ENCODE measurements at places on chromosomes 13 and 19.

- DNase-seq = peak; percentile 10
Measured at GRCh38 chr19:36115453-36116343, at the start of gene TBCB. Gene TBCB, plus strand, starts transcription at chr19:36115468. Its CDS starts 93 bp downstream, at chr19:36115561.

DNA sequence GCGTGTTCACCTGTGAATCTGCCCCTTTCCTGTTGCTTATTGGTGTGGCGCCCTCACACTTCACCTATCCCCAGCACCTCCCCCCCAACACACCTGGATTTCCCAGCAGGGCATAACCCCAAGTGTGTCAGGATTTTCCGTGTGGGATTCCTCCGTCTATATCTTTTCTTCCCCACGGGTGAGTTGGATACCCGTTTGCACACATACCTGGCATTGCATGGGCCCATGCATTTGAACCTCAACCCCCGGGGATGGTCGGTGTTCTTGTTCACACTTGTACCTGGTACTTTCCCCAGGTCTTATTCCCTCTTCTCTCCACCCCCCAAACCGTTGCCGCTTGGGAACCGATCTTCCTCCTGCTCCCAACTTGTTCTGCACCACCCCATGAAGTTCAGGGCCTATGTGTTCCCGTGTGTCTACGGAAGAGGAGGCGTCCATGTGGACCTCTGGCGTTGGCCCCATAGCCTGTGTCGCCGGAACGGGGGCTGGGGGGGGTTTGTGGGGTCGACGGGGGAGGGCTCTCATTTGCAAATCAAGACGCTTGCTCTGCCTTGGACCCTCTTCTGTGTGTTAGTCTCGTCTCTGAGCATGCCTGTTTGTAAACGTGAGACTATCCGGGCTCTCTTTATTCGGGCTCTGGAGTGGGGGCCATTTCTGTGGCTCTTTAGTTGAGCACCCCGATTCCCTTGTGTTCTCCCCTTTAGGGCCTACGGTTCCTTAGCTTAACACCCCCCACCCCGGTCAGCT is 1.7 kb downstream of the PRR12 start:
- DNase-seq = no peak

- DNase-seq = no peak
Measured at GRCh38 chr13:33172911-33173310, 112.6 kb downstream of the STARD13 start.

- no peak for DNase-seq
Measured at GRCh38 chr19:15666883-15667282, 6.0 kb upstream of the CYP4F12 start.

DNA sequence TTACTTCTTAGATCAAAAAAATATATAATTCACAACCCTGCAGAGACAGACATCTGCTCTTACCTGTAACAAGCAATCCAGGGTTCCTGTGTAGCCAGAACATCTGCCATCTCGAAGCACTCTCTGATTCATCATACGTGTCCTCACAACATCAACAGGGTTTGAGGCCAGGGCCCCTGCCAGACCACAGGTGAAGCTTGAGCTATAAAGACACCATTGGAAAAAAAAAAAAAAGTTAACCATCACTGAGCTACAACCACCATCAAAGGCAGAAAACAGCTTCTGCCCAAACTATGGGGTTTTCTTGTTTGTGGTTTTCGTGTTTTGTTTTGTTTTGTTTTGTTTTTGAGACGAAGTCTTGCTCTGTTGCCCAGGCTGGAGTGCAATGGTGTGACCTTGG is 19.3 kb downstream of the SLC25A30 start:
- DNase-seq = peak; percentile 44

- DNase-seq = peak; percentile 81
Measured at GRCh38 chr19:3132971-3133792, 2.7 kb upstream of the GNA15 start.

GRCh38 chr13:46679369-46680120 is 117.4 kb downstream of the ESD start:
- peak; percentile 64 for DNase-seq

DNA sequence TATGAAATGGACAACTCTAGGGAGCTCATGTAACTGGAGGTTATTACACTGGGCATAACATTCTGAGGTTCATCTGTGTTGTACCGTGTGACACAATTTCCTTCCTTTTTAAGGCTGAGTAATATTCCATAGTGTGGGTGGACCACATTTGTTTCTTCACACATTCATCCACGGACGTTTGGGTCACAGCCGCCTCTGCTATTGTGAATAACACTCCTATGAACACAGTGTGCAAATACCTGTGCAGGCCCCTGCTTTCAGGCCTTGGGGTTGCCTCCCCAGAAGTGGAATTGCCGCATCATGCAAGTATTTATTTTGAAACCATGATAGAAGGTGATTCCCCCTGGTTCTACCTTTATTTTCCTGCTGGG is 63.4 kb upstream of the MCF2L start:
- no peak for DNase-seq

- no peak for DNase-seq
Measured at GRCh38 chr19:5032101-5032967, 63.4 kb downstream of the KDM4B start.

- DNase-seq = no peak
Measured at GRCh38 chr13:44004878-44005277, 125.2 kb downstream of the LACC1 start.

DNA sequence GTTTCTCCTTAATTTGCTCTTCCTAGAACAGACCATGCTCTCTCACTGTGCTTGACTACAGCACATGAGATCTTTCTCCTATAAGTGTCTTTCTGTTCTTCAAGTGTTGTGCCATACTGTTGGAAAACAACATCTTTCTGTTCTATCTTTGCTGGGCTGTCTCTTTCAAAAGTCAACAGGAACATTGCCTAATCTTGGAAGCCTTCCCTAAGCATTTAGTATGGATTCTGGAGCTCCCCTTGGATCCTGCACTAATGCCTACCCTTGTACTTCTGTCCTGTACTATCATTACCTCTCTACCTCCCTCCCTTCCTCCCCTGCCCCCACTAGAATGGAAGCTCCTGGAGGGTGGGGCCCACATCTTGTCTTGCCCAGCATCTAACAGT is 26.8 kb downstream of the STARD13 start:
- no peak for DNase-seq

GRCh38 chr13:36059321-36059720 is 71.9 kb downstream of the DCLK1 start:
- DNase-seq = no peak

- no peak for DNase-seq
Measured at GRCh38 chr19:50952910-50953309, at the start of gene KLK5. Gene KLK5, minus strand, starts transcription at chr19:50953038. Its CDS starts 381 bp downstream, at chr19:50952657.

- no peak for DNase-seq
Measured at GRCh38 chr13:108594153-108594552, 35.3 kb upstream of the MYO16 start.

- no peak for DNase-seq
Measured at GRCh38 chr19:2604747-2605329, 97.7 kb downstream of the GNG7 start.

DNA sequence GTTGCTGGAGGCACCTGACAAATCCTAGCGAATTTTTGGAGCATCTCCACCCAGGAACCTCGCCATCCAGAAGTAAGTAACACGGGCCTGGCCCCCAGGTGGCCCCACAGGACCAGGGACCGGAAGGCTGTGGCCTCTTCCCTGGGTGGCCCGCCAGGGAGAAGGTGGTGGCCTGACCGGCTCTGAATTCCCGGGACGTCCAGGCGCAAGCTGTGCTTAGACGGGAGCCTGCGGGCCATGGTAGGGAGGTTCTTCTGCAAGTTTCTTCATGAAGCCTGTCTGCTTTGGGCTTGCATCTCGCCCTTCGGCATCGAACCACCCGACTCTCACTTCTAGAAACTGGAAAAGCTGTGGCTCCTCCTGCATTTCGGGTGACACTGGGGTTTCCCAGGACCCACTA is 47.4 kb downstream of the KDM4B start:
- no peak for DNase-seq

DNA sequence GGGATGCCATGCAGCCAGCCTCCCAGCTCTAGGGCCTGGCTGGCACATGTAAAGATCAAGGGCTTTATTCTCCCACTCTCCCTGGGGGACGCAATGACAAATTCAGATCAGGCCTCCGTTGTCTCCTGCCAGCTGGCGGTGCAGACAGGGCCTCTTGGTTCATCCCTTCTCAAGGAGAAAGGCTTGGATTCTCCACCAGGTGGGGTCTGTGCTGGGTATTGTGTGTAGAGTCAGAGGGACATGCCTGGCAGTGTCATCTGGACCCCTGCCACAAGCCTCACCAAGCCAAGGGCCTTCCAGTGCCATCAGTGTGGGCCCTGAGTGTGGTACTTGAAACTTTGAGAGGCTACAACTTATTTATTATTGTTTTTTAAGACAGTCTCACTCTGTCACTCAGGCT is 8.4 kb upstream of the PTPRS start:
- no peak for DNase-seq

DNA sequence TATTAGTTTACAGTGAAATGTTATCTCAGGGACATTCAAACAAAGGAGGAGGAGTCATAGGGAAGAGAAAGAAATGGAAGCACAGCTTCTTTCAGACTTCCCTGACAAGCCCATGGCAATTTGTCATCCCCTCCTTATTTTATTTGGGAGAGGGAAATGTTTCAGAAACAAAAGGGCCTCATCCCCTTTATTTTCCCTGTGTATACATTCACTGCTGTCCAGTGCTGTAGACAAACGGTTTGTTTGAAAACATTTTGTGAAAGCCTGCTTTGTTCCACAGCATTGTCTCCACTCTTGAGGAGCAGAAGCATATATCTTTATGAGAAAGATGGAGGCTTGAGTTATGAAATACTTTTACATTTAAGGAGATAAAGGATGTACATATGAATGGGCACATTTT is 12.3 kb downstream of the ZNF460 start:
- DNase-seq = no peak

DNA sequence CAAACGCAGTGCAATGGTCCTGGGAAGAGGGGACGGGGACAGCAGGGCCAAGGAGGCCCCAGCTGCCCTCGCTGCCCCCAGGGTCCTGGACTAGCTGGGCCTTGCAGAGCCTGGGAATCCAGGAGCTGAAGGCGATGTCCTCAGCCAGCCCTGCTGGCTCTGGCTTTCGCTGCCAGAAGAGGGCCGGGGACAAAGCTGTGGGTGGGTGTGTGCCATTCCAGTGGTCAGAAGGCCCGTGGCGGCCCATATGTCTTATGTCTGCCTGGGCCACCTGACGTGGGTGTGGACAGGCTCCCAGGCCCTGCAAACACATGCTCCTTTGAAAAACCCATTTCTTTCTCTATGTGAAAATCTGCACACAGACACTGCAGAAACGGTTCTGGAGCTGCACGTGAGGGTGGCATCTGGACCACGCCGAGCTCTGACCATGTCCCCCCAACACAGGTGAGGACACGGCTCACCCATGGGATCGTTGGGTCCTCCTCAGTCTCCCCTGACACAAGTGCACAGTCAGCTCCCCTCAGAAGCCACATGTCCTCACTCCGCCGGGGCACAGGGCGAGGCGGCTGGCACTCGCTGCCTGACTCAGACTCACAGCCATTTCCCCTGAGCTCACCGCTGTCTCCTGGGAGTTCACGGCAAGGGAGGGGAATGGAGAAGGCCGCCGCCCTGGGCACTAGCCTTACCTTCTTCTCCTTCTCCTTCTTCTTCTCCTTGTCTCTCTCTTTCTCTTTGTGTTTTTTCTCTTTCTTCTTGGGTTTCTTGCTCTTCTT is 16.9 kb downstream of the IZUMO4 start:
- no peak for DNase-seq

DNA sequence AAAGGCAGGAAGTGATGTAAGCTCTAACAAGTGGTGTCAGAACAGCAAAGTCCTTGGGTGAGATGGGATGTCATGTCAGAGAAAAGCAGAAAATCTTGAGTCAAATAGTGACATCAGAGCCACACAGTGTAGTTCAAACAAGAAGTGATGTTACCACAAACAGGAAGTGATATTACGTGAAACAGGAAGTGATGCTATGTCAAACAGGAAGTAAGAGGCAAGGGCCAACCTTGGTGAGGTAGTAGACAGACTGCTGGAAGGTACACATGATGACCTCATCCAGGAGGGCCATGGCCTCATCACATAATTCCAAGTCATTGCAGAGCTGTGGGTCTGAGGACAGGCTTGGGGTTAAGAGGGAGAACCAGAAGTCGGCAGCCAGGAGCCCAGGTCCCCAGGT is 7.0 kb upstream of the MAMSTR start:
- DNase-seq = peak; percentile 66

GRCh38 chr19:16877581-16877980 is 11.2 kb upstream of the F2RL3 start:
- no peak for DNase-seq

DNA sequence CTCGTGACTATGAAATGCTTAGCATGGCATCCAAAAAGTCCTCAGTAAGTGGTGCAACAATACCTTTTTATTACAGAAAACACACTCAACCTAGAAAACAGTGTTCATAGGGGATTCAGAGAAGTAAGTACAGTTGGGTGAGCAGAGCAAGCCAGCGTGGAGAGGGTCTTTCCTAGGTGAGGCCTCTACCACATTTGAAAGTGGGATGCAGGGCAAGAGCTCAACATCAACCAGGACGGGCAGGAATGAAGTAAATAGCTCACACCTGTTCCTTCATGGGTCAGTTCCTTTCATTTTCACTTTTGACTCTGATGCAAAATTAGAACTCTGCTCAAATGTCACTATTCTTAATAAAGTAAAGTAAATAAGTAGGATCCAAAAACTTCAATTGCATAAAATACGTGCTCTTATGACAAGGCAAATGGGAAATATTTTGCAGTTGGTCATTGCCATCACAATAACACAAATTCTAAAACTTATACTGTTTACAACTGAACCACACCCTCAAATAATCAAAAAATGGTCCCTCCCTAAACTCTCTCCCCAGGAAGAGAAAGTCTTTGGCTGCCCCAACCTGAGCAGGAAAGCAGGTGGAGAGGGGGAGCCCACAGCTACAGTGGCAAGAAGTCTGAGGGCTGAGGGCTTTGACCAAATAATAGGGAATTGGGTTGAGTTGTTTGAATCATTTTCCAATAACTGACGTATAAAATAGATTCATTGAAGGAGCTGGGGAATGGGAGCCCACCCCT is 20.2 kb downstream of the CHAMP1 start:
- no peak for DNase-seq

DNA sequence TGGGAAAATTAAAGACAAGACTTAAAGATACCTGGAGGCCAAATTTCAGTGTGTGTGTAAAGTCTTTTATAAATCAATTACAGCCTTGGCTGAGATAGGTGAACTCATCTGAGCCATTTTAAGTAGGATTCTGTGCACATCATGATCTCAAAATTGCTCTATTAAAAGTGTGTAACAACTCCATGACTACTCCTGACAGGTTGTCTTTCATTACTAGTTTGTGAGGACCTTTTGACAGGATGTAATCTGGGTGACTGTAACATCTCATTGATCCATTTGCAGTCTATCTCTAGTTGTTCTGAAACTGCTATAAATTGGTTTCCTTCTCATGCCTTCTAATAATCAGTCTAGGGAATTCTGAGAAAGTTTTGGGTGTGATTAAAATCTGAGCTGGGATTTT is 753.3 kb downstream of the SLITRK5 start:
- no peak for DNase-seq

- DNase-seq = no peak
Measured at GRCh38 chr19:30217461-30217860, 154.7 kb upstream of the ZNF536 start.

GRCh38 chr13:106098778-106099177 is 436.7 kb downstream of the EFNB2 start:
- no peak for DNase-seq

DNA sequence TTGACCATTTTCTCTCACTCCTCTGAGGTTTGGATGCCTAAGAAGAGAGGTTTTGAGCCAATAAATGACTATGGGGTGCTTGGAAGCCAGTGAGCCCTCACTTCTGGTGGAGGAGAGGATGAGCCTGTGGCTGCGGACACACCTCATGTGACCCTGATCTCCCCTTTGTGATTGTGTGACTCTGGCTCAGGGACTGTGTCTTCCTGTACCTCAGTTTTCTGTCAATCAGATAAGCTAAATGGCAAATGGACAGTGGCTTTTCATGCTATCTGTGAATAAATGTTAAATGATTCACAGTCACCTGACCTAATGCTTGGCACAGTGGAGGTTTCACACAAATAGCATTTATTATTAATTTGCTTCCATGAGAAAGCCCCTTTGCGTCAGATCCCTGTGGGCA is 2.7 kb downstream of the PSG8 start:
- DNase-seq = no peak

Measured in naive thymus-derived CD4-positive, alpha-beta T cell (primary cell).